ENCODE measurements at places on chromosomes 16 and 17.
A peak's percentile ranks its signal among the peaks of the same experiment; 100 is the strongest.

GRCh38 chr17:28085766-28086165, 43.3 kb downstream of the NLK start:
- DNase-seq: no peak

DNA sequence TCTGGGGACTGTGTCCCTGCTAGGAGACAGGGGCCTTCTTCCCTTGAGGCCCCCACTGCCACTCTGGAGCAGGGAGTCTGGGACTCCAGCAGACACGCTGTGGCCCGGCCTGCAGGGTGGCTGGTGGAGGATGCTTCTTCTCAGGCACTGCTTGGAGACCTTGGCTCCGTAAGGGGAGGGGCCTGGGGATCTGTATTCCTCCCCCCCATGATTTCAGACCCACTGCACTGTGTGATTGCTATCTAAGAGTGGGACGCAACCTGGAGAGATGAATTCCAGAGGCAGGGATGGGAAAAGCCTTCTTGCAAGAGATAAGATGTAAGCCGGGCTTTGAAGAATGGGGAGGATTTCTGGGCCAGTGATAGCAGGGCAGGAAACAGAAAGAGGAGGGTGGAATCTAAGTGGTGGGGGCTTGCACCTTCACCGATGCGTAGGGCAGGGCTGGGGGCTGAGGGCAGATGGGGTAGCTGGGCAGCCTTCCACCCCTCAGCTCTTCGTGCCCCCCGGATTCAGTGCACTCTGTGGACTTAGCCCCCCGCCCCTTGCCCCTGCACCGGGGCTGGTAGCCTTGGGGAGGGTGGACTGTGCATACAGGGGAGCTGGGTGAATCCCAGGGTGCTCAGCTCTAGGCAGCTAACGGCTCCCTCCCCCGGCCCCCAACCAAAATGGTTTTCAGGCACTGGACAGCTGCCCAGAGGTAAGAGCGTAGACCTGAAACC, 5.2 kb upstream of the GSE1 start:
- no peak for DNase-seq

DNA sequence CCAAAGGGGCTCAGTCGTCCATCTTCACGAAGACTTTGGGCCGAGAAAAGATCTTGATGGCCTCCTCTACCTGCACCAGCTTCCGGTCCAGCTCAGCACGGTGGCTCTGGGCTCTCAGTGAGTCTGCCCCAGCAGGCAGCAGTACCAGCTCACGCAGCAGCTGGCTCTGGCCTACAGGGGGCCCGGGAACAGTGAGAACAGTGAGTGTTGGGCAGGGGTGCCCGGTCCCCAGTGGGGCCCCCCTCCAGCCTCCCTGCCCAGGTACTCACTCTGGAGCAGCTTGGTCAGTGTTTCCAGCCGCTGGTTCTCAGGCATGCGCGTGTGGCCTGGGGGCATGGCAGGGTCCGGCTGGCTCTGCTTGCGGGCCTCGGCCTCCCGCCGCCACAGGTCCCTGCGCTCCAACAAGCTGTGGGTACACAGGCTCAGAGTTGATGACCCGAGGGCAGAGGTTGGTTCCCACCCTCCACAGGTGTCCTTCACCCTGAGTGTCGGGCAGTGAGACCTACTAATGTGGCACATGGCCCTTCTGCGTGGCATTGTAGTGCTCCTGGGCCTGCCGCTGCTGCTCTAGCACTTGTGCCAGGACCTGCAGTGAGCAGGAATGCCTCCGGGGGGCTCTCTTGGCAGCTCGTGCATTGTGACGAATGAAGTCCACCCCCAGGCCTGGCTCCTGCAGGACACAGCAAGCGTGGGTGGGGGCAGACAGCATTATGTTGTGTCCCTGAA, 2.6 kb downstream of the PARD6A start:
- DNase-seq: no peak

- no peak for DNase-seq
Measured at GRCh38 chr16:12531937-12532336, 271.8 kb downstream of the CPPED1 start.

GRCh38 chr17:6502871-6503509, 53.4 kb downstream of the PITPNM3 start:
- DNase-seq: no peak

DNA sequence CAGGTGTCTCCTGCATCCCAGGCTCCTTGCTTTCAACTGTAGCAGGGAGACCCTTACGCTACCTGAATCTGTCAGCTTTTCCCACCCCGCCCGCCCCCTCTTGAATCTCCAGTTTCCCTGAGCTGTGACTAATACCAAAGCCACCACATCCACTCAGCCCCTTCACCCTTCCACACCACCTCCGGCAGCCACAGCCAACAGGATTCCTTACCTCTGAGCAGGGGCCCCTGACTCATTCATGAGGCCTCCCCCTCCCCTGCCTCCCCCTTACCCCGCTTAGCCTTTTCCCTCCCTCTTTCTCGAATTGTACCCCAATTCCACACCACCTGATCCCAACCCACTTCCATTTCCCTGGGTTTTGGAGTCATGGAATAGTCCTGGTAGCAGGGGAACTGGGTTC, 2.3 kb downstream of the STX1B start:
- no peak for DNase-seq

DNA sequence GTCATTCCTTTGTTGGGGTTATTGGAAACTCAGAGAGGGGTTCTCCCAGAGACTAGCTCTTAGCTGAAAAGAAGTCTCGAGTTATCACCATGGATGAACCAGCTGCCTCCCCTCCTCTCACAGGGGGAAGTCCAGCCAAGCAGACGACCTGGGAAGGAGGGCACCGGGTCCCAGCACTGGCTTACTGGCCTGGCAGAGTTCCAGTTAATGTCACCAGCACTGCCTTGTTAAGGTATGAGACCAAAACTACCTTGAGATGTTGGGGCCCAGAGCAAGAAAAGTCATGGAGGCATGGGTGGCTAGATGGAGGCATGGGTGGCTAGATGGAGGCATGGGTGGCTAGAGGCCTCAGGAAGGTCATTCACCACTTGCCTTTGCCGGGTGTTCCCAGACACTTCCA, 72.4 kb downstream of the WIPI1 start:
- no peak for DNase-seq

DNA sequence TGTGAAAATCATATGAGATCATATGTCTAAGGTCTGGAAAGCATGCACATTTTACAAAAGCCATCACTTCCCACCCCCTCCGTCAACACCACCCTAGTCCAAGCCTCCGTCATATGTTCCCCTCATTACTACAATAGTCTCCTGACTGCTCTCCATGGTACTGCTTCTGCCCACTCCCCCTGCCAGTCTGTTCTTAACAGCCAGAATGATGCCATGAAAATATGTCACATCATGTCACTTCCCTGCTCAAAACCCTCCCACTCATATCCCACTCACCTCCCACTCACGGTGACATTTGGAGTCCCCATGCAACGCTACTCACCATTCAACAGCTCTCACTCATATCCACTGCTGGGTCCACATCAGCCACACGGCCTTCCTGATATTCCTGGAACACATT, 432.3 kb downstream of the XYLT1 start:
- DNase-seq: no peak

- no peak for DNase-seq
Measured at GRCh38 chr17:50039058-50039457, 16.9 kb upstream of the ITGA3 start.

- peak; percentile 67 for DNase-seq
Measured at GRCh38 chr17:8409966-8410882, 12.6 kb upstream of the RNF222 start.

GRCh38 chr17:57288040-57288772, 31.9 kb downstream of the MSI2 start:
- DNase-seq: no peak

DNA sequence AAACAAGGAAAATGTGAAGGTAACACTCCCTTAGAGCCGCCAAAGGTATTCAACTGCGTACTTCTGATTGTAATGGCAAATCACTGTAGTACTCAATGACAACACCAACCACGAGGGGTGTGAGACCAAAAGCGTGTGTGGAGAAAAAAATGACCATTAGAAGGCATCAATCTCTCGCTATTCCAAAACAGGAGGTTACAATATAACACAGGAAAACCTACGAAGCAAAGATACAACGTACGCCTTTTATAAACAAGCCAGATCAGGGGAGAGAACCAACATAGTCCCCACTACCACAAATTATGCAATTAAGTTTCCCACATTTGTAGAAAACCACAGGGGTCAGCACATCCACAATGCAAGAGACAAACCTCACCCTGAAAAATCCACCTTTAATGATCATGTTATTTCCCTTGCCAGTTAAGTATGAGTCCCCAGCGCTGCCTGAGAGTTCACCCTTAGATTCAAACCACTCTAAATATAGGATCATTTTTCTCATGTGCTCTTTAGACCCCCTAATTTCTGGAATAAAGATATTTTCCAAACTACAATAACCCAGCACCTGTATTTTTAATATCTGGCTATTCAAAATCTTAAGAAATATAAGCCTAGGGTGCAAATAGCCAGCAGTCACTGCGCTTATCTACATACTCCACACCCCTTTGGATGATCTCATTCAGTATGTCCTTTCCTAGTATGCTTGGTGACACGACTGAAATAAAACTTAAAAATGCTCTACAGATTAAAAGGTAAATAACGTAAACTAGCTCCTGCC, 12.4 kb downstream of the TEX14 start:
- DNase-seq: no peak

DNA sequence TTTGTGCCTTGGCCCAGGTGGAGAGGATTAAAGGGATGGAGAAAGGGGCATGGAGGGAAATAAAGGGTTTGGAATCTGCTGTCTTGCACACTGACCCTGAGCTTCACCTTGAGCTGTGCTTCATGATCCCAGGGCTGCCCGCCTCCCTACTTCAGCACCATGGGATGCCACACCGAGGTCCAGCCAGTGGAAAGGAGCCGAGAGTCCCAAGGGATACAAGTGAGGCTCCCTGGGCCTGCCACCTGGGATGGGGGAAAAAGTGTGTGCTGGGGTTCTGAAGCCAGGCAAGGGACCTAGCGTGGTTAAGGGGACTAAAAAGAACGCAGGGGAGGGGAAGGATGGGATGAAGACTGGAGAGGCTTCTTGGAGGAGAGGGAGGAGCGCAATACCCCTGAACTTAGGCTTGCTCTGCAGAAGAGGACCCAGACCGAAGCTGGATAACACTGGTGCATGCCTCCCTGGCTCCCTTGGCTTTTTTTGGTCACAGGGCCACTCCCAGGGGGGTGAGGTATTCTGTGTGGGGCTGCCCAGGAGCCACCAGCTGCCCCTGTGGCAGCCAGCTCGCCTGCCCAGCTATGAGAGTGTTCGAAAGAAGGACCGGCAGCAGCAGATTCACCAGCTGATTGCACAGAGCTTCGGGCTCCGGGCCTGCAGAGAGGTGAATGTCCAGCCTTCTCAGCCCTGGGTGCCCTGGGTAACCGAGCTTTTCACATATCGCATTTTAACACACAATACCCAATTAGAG, 7.2 kb downstream of the MRPL27 start:
- no peak for DNase-seq

DNA sequence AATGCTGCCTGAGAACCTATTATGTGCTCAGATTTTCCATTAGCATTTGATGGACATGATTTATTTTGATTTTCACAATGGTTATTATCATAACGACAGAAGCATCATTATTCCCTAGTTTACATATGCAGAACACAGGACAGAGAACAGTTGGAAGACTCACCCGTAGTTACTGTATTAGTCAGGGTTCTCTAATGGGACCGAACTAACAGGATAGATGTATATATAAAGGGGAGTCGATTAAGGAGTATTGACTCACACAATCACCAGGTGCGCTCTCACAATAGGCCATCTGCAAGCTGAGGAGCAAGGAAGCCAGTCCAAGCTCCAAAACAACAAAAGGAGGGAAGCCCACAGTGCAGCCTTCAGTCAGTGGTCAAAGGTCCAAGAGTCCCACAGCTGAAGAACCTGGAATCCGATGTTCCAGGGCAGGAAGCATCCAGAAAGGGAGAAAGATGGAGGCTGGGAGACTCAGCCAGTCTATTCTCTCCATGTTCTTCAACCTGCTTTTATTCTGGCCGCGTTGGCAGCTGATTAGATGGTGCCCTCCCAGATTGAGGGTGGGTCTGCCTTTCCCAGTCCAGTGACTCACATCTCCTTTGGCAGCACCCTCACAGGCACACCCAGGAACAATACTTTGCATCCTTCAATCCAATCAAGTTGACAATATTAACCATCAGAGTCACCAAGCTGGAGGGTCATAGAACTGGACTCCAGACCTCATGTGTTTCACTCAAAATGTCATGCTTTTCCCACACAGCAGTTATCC, 92.7 kb upstream of the XYLT1 start:
- no peak for DNase-seq

DNA sequence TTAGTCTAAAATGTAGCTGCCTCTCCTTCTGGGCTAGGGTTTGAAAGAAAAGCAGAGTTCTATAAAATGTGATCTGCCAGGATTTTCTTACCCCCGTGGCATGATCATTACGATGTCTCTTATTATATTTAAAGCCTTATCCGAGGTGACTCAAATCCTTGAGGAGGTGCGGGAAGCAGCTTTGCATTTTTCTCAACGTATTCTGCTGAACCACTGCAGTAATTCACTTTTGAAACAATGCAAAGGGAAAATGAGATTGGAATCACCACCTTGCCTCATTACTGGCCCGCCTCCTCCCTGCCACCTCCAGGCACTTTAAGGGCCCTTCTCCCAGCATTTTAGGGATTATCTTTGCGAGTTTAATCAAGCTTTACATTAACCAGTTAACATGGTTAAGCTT, 9.7 kb upstream of the NOG start:
- DNase-seq: no peak

DNA sequence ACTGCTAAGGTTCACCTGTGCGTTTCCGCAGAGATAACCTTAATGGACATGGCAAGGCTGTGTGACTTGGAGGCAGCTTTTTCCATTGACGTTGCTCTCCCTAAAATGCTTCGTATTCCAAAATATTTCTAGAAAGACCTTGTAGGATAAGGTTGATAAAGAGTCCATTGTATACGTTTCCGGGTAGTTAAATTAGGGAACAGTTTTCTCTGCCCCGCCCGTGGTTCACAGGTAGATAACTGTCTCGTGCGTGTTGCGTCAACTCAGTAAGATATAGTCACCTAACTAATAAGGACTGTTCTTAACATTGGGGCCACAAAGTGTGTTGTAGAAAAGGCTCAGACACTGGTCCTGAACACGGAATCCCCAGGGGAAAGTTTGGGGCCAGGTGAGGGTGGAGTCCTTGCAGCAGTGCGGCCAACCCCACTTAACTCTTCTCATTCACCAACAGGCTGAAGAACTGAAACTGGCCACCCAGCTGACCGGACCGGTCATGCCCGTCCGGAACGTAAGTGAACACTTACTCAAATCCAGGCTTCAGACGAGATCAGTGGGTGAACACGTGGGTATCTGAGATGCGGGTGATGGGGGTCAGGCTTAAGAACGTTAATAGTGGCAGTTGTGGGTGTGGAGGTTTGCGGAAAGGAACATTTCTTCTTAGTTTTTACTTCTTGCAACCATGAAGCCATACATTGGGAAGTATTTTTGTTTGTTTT, 1.6 kb downstream of the RPL13 start:
- no peak for DNase-seq

Measured in activated CD4-positive, alpha-beta T cell treated with anti-CD3 and anti-CD28 coated beads for 1 hour (primary cell).